ENCODE measurements at places on chromosomes 12 and 14.

DNA sequence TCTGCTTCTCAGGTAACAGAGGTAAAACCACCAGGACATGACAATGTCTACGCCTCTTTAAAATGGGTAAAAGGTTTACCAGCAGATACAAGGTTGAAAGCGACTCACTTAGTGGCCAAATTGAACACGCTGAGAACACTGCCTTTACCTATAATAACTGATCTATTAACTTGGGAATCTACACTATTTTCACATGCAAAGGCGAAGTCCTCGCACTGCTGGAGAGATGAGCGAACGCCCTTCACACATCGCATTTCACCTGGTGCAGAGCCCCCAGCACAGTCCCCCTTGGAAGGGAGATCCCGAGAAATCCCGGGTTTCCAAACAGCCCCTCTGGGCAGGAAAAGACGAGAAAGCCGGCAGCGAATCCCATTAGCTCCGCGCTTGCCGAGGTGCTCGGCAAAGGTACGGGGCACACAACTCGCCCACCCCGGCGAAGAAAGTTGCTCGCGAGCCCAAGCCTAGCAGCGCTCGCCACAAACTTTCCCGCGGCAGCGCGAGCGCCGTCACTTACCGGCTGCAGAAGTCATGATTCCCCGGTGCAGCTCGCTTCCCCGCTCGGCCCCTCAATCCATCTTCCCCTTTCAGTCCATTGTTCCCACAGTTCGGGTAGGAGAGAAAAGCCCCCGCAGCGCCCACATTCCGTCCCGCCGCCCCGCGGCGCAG lies 423 bp downstream of the FGD6 start:
- no peak for DNase-seq

- no peak for DNase-seq
Measured at GRCh38 chr12:73110816-73111215, 838.6 kb downstream of the TRHDE start.

DNA sequence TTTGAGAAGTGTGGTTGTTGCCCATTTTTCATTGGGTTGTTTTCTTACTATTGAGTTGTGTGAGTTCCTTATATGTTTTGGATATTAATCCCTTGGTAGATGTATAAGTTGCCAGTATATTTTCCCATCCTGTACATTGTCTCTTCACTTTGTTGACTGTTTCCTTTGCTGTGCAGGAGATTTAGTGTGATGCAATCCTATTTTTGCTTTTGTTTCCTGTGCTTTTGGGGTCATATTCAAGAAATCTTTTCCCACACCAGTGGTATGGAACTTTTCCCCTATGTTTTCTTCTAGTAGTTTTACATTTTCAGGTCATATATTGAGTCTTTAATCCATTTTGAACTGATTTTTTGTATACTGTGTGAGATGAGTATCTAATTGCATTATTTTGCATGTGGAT lies 92.8 kb downstream of the PTHLH start:
- DNase-seq: no peak

DNA sequence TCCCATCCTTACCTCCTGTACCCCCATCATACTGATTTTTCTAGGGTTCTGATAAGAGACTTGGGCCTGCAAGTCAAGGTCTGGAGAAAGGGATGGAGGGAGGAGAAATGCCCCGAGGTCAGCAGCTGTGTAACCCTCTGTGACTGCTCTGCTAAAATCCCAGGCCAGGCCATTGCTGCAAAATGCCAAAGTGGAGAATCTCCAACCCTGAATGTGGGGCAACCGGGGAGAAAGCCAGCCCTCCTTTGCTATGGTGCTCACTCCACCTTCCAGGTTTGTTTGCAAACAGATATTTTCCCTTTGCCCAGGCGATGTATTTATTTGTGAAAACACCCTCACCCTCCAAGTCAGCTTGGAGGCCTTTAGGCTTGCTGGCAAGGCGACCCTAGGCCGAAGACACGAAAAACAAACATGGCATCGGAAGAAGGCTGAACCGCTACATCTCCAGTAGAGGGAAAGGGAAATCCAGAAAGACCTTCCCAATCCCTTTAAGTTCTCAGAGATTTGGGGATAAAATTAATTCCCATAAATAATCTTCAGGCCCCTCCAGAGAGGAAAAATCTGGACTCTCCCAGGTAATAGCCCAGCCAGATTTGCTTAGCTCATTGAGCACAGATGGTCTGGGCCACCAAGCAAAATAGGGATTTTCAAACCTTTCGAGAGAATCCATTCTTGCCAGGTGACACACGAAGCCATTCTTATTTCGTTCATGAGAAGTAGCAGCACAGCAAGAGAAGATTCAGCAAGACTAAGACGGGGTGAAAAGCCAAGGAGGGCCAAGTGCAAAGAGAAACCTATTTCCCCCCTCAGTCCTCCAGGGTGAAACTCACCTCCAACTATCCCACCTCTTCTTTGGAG lies 1.3 kb upstream of the TBX5 start:
- DNase-seq: no peak

DNA sequence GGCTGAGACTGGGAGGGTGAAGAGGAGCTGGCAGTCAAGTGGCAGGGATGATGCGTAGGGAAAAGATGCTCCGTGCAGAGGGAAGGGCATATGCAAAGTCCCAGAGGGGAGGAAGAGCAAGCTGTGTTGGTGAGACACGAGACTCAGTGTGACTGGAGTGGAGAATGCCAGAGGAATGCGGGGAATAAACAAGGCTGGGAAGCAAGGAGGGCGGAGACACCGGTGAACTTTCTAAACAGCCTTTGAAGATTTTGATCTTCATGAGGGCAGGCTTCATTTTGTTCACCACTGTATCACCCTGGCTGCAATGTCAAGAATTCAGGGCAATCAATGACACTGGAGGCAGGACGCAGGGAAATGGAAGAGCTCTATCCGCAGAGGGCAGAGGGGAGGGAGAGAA lies 535.8 kb downstream of the FUT8 start:
- DNase-seq: no peak

GRCh38 chr12:131803961-131804521 lies 24.2 kb upstream of the MMP17 start:
- DNase-seq: peak; percentile 35

DNA sequence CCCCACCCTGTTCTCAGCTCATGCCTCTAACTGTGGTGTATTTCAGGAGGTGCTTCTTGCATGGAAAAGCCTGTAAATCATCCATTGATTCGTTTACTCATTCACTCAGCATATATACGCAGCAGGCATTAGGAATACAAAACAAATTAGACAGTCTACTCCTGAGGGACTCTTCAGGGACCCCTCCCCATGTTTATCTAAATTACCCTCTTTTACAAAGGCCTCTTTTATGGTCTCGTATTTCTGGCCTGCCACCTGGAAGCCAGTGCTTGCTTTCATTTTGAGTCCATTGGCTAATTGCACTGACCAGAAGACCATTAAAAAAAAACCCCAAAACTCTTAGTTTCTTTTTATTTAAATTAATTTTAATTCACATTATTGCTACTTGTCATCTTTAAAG lies 134.4 kb downstream of the DACT1 start:
- DNase-seq: no peak

GRCh38 chr12:11767029-11767724 lies 117.7 kb downstream of the ETV6 start:
- no peak for DNase-seq

DNA sequence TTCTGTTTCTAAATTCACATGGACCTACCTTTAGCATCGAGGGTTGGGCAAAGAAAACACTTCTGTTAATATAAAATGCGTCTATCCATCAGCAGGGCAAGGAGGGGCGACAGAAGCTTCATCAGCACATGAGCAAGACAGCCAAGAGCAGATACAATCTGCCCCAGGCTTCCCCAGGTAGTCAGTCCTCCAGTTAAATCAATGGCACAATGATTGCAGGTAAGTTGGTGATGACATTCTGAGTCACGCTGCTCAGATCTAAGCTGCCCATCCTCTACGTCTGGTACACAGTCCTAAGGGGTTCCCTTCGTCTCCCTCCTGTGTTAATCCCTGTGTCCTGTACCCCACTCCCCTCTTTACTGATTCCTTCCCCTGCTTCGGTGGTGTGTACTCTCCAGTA lies 38.8 kb downstream of the MAP3K9 start:
- no peak for DNase-seq

GRCh38 chr12:110365489-110366320 lies 37.8 kb downstream of the ANAPC7 start:
- no peak for DNase-seq

GRCh38 chr12:53738406-53739213 lies 11.4 kb upstream of the CALCOCO1 start:
- DNase-seq: no peak

DNA sequence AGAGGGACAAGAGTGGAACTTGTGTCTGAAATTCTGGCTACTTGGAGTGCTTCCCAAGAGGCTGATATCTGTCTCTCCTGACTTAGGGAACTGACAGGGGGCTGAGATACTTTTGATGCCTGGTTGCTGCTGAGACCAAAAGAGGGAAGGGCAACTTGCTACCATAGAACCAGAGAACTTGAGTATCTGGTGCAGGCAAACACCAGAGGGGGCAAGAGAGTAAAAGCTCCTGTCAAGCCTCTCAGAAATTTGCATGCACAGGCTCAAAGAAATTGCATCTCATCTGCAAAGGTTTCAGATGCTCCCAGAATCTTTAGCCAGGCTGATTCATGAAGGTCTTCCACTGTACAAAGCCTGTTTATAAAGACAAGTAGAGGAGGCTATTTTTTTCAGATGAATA lies 391.3 kb upstream of the FOXG1 start:
- no peak for DNase-seq

DNA sequence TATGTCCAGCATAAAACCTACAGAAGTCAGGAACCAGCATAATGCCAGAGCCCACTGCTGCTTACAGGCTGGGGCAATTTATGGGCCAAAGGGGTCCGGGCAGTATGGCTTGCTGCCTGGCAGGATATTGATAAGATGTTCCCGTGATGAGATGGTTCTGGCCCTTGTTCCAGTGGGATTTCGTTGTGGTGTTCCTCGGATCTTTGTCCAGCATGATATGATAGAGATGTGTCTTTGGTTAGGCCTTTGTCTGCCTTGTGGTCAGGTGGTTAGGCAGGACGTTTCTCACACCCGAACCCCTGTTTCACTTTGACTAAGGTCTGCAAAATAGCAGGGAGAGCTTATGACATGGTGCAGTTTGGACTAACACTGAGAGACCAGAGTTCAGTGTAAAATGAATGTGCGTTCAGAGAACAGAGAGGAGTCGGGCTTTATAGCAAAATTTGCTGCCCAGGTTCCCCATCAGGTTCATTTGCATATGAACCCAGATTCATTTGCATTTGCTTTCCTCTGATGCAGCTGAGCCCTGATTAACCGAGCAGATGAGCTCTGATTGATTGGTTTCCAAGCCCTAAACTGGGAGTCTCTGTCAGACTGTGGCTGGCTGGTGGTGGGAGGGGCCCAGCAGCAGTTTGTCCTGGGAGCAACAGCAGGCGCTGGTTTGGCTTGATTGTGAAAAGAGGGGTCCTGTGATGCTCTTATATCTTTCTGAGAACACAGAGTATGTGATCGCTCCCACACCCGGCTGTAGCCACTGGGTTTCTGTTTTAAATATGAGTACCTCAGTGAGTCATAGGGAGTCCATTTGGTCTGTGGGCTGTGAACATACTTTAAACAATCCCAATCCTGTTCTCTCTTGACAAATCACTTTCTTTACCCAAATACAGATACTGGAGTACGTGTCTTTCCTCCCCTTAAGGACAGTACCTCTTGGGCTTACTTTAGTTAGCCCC lies 156.3 kb upstream of the PZP start:
- no peak for DNase-seq

- DNase-seq: no peak
Measured at GRCh38 chr14:93059917-93060545, 55.7 kb downstream of the ITPK1 start.

All from bone marrow (tissue), 2 donors.